ENCODE measurements at places on chromosomes 6 and 20.

DNA sequence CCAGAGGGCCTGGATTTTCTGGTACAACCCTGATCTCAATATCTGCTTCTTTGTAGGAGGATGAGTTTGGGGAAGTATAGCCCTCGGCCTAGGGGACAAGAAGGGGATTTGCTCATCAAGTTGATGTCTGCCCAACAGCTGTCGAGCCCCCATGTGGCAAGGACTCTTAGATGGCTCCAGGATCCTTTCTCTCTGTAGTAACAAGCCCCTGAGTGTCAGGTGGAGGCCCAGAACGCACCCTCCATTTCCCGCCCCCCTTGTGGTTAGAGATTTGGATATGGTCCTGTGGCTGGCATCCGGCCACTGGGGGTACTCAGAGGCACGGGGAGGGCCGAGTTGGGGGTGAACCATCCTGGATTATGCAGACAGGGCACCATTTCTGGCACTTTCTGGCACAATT is 50.1 kb downstream of the CTCFL start:
- no peak for DNase-seq

GRCh38 chr6:139713424-139713823 is 339.0 kb upstream of the CITED2 start:
- DNase-seq, result no peak

DNA sequence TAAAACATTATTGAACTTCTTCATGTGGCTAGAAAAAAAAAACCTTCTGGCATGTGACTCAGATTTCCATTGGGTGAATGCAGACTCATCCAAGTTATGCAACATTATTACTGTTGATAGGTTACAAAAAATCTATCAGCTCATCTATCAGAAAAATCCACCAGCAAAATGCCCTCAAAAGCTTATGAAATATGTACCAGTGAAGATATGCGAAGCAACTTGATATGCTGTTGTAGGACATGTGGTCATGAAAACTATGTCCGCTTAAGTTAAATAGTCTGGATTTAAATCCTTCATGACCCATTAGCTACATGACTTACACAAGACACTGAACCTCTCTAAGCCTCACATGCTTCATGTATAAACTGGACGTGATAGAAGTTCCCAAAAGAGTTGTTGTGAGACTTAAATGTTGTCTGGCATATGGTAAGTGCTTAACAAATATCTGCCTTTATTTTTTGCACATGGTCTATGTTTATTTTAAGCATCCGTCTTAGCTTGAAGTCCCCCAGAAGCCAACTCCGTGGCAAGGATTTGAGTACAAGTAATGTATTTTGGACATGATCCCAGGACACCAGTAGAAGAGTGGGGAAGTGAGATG is 12.5 kb upstream of the BFSP1 start:
- DNase-seq, result no peak

DNA sequence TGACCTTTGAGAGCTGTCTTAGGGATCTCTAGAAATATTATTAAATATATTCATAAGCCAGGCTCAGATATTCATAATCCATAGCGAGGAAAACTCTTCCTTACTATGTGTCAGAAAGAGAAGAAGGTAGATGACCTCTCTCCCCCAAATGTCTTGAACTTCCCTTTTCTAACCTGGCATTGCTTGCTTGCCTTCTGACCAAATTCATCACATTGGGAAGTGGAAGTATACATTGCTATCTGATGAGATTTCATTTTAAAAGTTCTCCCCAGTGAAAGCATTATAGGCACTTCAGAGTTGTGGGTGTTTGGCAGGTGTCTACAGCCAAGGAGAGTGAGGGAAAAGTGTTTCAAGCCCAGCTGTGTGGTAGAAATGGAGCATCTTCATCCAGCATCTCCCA is 197.3 kb downstream of the ZFAND3 start:
- no peak for DNase-seq

- no peak for DNase-seq
Observed at GRCh38 chr6:4466769-4467480, 309.3 kb upstream of the CDYL start.

DNA sequence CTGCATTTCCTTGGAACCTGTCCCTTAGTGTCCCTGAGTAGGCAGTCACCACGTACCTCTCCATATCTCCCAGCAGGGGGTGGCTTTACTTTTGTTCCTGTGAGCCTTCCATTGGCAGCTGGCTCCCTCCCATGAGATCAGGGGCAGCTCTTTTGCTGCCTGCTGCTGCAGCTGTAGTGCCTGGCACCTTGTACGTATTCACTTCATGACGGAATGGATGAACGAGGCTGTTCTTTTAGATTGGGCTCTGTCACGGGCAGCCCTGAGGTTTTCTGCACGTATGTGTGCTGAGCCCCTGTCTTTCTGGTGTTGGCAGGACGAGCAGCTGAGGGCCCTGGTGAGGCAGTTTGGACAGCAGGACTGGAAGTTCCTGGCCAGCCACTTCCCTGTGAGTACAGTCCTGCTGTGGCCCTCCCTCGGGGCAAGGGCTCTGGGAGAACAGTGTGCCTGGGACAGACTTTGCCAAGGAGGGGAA is 14.6 kb downstream of the MYBL2 start:
- no peak for DNase-seq

- DNase-seq, result no peak
Observed at GRCh38 chr6:57116776-57117175, 26.8 kb downstream of the ZNF451 start.

GRCh38 chr6:43993881-43994523 is 133.2 kb downstream of the MRPL14 start:
- DNase-seq, result no peak

GRCh38 chr6:34090529-34090928 is 55.4 kb downstream of the GRM4 start:
- no peak for DNase-seq

DNA sequence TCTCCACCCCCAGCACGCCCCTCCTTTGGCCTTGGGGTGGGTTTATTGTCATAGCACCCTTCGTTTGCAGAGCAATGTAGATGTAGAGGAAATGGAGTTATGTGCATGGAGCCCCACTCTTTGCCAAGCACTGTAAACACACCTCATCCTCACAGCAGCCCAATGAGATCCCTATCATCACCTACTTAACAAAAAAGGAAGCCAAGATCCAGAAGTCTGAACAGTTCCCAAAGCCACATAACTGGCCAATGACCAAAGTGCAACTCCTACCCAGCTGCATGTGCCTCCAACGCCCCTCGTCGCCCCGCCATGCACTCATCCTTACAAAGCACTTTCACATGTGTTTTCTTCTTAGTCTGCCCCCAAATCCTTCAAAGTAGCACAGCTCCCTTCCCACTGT is 21.8 kb upstream of the FOXQ1 start:
- no peak for DNase-seq

DNA sequence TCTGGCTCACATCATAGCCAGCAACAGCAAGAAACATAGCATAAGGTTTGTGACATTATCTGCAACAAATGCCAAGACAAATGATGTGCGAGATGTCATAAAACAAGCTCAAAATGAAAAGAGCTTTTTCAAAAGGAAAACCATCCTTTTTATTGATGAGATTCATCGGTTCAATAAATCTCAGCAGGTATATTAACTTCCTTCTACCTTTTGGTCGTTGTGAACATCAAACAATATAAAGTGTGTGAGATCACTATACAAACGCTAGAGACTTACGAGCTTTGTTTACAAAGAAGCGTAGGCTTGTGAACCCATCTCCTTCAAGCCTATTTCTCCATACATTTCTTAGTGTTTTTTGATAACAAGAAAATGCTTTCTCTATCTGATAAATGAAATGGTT is 3.5 kb downstream of the WRNIP1 start:
- DNase-seq, result no peak

DNA sequence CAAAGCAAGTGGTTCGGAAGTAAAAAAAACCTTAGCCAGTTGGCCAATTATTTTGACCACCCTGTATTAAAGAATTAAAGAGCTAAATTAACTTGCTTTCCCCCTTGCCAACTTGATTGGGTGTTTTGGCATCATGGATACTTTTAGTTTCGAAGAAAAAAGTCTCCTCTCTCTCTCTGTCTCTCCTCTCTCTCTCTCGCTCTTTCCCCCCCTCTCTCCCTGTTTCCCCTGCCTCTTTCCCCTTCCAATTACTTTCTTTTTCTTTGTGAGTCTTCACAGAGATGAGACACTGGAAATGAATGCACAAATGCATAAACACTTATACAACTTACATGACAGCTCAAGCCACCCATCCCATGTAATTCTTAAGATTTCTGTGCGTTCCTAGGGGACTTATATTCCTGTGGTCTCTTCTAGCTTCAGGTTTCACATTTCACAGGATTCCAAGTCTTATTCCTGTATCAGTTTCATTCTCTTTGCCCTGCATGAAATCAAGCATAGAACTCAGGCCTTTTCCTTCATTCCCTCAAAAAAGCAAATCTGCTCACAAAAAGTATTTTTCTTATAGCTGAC is 32.9 kb upstream of the EYA4 start:
- no peak for DNase-seq

DNA sequence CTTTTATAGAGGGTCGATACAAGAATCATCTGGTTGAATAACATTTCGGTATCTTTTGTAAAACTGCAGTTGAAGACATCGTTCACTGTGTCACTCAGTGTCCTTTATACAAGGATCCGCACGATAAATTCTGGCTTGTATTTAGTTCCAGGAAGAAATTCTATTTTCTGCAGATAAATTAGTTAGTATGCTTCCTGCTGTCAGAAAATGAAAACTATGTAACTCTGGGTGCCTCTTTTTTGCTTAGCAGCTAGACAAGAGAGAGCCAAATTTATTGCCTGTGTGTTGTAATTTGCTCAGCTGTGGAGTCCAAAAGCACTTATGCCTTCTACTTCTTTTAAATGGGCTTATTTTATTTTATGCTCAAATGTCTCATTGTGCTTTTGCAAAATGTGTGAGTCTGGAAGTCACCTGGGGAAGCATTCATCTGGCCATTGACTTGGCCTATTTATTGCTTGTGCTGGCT is 56.5 kb upstream of the KCNK16 start:
- DNase-seq, result no peak

DNA sequence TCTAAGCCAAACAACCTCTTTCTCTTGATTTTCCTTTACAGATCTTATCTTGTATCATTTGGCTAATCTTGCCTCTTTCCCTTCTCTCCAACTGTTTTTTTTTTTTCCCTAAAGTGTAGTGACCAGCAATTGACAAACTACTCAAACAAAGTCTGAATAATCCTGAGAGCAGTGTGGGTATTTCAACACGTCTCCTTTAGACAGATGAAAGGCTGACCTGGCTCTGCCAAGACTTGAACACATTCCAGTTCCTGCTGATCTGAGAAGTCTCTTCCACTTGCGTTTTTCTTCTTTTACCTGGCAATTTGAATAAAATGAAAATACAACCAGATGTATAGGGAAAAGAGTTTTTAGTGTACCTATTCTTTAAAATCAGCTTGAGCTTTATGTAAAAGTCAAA is 168.4 kb downstream of the GJA10 start:
- no peak for DNase-seq

DNA sequence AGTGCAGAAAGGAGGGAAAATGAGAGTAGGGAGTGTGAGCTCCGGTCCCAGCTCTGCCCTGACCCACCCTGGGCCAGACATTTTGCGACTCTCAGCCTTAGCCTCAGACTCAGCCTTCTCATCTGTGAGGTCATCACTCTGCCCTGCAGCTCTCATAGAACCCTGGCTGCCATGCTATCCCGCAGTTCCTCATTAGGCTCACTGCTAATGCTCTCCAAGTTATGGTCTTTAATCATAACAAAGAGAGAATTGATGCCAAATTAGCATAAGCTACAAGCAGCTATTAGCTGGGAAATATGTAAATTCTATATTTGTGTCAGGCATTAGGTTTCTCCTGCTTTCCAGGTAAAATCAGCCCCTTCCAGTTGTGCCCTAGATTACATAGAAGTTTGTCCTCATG is 46.5 kb upstream of the MLN start:
- no peak for DNase-seq

DNA sequence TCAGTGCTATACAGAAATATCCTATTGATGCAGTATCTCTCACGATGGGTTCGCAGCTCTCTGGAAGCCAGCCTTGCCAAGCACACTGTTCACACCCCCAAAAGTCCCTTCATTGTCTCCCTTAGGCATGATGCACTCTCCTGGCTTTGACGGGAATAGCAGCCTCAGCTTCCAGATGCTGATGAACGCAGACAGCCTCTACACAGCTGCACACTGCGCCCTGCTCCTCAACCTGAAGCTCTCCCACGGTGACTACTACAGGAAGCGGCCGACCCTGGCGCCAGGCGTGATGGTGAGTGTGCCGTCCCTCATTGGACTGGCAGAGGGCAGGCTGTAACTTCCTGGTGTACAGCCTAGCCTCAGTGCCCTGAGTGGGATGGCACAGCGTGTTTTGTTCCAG is 60.0 kb upstream of the PBOV1 start:
- DNase-seq, result no peak

- DNase-seq, result peak; percentile 11
Observed at GRCh38 chr6:27133281-27134227, 113.9 kb upstream of the PRSS16 start.

DNA sequence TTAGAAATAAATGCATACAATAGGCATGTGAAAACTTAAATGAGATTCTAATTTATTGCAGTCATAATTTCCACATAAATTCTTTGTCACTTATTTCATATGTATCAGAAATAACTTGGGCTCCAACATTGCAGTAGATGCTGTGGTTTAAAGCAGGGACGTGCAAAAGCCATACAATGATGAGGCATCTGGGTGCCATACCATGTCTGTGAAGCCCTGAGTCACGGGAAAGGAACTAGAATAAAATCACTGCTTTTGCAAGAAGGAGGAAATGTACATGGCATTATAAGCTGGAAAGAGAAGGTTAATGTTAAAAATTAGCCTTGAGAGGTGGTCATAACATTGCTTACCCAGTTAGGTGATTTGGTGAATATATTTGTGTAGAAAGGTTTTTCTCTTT is 180.4 kb downstream of the SASH1 start:
- DNase-seq, result no peak

DNA sequence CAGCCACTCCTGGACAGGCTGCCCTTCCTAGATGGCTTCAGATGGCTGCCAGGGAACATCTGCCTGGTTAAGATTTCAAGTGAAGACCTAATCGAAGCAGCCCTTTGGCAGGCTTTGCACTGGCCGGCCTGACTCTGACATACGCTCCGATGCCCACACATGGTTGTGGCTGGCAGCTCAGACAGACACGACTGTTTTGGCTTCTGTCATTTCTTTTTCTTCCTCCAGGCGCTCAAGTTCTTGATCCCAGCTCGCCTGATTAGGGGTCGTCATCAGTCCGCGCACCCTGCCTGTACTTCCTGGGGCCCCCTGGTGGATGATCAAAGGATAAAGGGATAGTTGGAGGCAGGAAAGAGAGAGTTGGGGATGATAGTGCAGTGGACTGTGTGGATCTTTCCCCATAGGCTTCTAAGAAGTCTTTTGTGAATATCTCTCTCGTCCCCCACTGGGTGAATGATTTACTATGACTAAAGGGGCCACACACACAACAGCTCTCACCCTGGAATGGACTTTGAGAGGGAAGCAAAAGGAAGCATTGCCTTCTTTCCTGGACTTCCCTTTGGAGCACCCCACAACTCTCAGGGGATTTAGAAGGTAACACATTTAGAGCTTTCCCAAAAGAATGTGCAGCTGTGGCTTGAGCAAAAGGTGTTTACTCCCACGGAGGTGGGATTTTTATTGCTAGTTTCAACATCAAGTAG is 21.4 kb upstream of the TRAM2 start:
- no peak for DNase-seq

GRCh38 chr6:6392214-6393068 is 72.0 kb upstream of the F13A1 start:
- no peak for DNase-seq
